GM13977 (cell line): ENCODE measurements at places on chromosomes 16 and 17.

DNA sequence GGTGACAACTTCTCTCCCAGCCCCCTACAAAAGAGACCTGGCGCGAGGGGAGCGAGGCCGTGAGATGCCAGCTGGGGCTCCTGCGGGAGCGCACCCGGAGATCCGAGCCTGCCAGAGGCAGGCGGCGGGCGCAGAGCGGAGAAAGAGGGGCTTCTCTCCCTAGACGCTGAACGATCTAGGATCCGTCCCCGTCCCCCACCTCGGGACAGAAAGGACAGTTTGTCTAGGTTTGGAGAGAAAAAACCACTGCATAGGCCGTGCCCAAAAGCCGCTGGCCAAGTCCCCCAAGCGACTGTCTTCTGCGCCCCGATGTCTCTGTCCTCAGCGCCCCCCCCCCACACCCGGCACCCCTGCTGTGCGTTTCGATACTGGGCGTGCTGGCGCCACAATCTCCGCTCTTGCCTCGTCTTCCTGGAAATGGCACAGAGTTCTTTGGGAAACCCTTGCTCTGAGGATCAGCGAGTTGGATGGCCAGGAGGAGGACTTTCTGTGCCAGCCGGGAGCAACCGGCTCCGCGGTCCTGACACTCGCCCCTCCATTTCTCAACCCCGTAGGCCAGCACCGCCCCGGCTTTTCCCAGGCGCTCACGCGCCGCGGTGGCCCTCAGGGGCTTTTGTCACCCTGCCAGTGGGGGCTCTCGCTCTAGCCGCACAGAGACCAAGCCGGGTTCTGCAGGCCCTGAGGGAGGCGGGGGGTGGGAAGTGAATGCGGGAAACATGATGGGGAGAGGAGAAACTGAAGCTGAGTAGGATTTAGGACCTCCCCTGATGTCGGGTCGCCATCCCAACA, 1.0 kb downstream of the SSTR2 start:
- no peak for DNase-seq

- DNase-seq: peak; percentile 59
Measured at GRCh38 chr17:10292057-10292937, 80.5 kb downstream of the MYH13 start.

- no peak for DNase-seq
Measured at GRCh38 chr16:83116274-83116892, 489.6 kb downstream of the CDH13 start.

DNA sequence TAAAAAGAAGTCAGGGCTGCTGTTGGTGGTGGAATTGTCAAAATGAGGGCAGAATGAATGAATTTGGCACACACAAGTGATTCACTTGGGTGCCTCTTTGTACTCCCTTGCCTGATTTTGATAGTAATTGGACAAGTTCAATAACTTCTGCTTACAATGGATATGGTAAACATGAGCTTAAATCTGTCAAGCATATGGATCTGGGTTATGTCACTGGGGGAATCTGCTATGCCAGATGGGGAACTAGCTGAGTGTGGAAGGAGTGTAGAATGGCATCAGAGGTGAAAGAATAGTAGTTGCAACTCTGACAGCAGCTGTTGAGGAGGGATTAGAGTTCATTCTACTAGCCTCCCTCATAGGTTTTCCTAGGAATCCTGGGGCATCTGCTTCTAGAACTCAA, 724.2 kb upstream of the CDH8 start:
- DNase-seq: no peak

DNA sequence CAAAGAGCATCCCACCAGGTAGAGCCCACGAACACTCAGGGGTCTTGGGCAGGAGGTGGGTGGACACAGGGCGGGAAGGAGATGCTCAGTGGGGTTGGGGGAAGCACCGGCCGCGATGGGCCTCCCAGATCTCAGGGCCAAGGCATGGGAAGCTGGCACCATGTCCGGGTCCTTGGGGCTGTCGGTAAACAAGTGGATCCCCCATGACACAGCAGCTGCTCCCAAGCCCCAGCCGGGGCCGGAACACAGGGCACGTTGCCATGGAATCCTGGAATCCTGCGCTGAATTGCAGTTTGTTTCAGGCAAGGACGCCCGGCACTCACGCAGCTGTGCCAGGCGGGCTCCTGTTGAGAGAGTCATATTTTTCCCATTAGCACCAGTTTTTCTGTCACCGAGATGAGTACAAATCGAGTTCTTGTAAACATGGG, 23.0 kb upstream of the CHMP6 start:
- no peak for DNase-seq

DNA sequence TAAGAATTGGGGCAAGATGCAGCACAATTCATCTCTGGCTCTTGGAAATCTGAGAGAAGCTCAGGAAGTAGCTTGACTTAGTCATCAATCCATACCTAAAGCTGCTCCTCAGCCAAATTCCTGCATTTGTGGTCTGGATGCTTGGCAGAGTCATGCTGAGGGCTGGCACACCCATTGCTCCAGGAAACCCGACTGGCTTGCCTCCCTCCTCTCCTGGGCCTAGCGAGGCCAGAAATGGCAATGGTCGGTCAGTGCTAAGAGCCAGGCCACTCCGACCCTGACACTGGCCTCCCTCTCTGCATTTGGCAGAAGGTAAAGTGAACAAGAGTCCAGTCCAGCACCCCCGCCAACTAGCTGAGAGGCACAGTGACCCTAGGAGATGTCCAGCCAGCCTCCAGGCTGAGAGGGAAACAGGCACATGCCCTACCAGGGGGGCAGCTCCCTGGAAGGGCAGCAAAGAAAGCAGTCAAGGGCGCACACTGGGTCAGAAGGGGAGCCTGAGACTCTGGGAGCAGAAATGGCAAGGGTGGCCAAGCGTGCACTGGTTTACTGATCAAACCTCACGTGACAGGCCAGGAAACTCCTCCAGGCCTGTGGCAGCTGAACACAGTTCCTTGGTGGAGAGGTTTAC, 10.0 kb downstream of the POLDIP2 start:
- DNase-seq: no peak

DNA sequence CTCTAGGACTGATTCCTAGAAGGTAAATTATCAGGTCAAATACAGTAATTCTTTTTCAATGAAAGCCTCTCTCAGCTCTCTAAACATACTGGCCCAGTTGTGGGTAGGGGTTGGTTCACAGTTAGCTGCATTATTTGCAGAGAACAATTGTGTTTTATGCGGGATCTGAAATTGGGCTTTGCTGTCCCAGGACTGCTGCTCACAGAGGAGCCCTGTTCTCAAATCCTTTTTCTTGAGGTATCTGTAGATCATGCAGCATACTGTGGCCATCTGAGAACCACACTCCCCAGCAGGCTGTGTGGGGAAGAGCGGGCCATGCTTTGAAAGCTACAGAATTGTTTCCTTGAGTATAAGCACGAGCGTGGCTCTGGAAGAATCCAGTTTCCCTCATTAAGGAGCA, 17.5 kb downstream of the MTHFSD start:
- no peak for DNase-seq

DNA sequence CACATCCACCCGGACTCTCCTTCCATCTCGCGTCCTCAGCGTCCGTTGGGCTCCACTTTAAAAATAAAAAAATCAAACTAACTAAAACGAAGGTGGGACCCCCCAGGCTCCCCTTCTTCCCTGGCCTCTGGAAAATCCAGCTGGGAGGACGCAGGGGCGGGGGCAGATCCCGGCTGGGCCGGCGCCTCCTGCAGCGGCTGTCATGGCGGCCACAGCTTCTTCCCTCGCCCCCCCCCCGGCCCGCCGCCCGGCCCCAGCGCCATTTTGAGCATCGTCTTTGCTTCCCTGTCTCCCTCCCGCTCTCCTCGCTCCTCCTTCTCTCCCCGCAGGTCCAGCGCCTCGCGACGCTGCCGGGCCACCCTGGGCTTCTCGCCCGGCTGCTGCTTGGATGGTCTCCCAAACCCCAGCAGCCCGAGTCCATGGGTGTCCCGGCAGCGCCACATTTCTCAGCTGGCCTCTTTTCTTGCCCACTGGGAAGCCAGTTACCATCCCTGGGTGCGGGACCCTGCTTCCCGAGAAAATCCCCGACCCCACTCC, 3.3 kb downstream of the HOXB2 start:
- peak; percentile 72 for DNase-seq
